Activated T-helper 17 cell treated with anti-CD3 and anti-CD28 coated beads, Interleukin-2, amount 50 U/mL, for 72 hours (primary cell): ENCODE measurements at places on chromosomes 7 and 10. TPM values are rescaled to one million over a fixed set of nuclear protein-coding genes. Genes with fewer than 3 reads are reported as not detected.

The DNAJC2 gene
- 44.0 TPM for total RNA-seq

- no peak for ATAC-seq
- no peaks in the 10 kb centered on the region for H3K36me3 ChIP-seq
- no peak overlapping the region for H3K27ac ChIP-seq
- peaks cover 6% of the 10 kb centered on the region for H3K27me3 ChIP-seq
- H3K4me1 ChIP-seq: no peaks in the 10 kb centered on the region
- H3K4me3 ChIP-seq: no peak overlapping the region
Measured at GRCh38 chr10:128865436-128866195, 601.4 kb upstream of the MGMT start.

DNA sequence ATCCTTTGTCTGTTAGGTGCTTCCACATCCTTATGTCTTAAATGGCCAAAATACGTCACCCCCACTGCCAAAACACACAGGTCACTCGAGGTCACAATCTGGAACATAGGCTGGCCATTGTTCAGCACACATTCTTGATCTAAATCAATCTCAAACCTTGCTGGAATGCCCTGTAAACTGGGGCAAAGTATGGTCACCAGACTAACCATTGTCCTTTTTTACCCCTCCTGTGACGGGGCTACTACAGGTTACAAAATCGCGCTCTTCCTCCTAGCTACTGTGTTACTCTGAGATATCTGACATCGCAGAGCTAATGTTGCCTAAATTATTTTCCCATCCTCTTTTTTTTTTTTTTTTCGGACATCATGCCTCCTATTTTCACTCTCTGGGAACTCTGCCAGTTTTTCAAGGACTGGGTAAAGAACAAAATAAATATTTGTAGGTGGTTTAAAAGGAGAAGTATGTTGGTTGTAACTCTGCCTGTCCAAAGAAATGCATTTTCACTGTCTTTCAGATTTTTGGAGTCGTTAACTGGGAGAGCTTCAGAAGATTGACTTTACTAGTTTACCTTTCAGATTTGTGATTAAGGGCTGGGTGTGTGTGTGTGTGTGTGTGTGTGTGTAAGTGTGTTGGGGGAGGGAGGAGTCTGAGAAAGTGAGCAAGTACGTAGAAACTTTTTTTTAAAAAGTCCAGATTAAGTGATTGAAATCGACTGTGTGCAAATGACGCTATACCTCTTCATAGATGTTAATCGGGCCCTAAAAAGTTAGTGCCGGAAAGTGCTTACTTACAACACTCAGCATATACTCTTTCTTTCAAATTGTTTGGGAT, 942 bp upstream of the KIAA1217 start:
- peak overlapping the region; percentile 75 for H3K4me3 ChIP-seq
- H3K4me1 ChIP-seq: peaks cover 5% of the 10 kb centered on the region
- H3K27ac ChIP-seq: peak overlapping the region; percentile 15
- H3K27me3 ChIP-seq: peaks cover 59% of the 10 kb centered on the region
- ATAC-seq: no peak

DNA sequence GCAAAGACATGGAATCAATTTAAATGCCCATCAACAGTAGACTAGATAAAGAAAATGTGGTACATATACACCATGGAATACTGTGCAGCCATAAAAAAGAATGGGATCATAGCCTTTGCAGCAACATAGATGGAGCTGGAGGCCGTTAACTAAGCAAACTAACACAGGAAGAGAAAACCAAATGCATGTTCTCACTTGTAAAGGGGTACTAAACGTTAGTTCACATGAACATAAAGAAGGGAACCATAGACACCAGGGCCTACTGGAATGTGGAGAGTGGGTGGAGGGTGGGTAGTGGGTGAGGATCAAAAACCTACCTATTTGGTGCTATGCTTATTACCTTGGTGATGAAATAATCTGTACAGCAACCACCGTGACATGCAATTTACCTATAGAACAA, 78.4 kb upstream of the GSDME start:
- no peak overlapping the region for H3K27ac ChIP-seq
- peaks cover 83% of the 10 kb centered on the region for H3K36me3 ChIP-seq
- ATAC-seq: no peak
- no peaks in the 10 kb centered on the region for H3K27me3 ChIP-seq
- no peak overlapping the region for H3K4me3 ChIP-seq
- peaks cover 28% of the 10 kb centered on the region for H3K4me1 ChIP-seq

GRCh38 chr7:100641463-100641859, at the start of gene TFR2:
TSS of gene TFR2 (minus strand) at chr7:100641552. CDS start at chr7:100641509, 43 bp downstream.
- peaks cover 4% of the 10 kb centered on the region for H3K27me3 ChIP-seq
- no peak within 1 kb of the TSS for H3K27ac ChIP-seq
- H3K36me3 ChIP-seq: peaks cover 4% of the 10 kb centered on the region
- no peaks in the 10 kb centered on the region for H3K4me1 ChIP-seq
- no peak within 1 kb of the TSS for H3K4me3 ChIP-seq

DNA sequence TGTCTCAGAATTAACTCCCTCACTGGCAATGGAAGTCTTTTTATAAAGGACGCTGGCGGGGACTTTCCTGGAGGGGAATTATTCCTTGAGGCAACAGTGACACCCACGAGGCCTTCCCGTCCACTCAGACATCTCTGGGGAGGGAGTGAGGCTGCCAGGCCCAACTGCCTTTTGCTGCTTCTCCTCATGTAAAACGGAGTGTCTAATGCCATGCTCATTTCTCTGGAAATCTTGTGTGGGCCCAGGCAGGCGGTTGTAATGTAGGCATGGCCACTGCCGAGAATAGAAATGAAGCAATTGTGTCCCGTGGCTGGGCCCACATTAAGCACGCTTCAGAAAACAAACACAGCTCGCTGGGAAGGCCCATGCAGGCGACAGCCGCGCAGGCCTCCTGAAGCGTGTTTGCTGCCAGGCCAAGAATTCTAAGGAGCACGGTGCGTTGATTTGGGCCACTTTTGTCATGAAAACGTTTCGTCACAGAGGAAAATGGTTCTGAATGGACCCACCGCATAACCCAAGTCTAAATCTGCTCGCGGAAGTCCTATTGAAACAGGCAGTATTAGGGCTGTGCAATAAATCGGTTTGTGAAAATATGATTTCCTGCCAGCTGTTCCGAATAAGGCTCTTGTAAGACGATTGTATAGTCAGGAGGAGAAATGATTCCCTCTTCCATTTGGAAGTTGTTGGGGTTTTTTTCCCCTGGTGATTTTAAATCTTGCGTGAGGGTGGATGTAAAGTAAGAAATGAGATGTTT, 104.2 kb upstream of the CHST15 start:
- no peak overlapping the region for H3K4me3 ChIP-seq
- H3K4me1 ChIP-seq: no peaks in the 10 kb centered on the region
- peaks cover 14% of the 10 kb centered on the region for H3K27me3 ChIP-seq
- no peak overlapping the region for H3K27ac ChIP-seq

DNA sequence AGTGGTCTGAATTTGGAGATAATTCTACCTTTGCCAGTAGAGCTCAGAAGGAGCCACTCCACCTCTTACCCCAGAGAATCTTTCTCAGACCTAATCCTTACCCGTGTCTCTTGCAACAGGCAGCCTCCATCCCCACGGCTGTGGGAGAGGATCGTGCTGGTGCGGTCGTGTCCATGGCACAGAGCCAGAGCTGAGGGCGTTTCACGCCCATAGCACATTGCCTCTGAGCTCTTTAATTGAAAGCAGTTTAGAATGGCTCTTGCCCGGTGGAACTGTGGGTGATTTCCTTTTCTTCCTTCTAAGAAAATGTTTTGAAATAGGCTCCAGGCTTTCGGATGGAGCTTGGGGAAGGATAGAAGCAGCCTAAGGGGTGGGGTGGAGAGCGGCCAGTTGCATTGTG, 41.5 kb downstream of the PRF1 start:
- H3K4me3 ChIP-seq: no peak overlapping the region
- H3K36me3 ChIP-seq: no peaks in the 10 kb centered on the region
- H3K27ac ChIP-seq: no peak overlapping the region
- H3K27me3 ChIP-seq: no peaks in the 10 kb centered on the region
- peaks cover 11% of the 10 kb centered on the region for H3K4me1 ChIP-seq

- H3K4me3 ChIP-seq: no peak overlapping the region
- no peaks in the 10 kb centered on the region for H3K27me3 ChIP-seq
- no peaks in the 10 kb centered on the region for H3K4me1 ChIP-seq
- no peak for ATAC-seq
- no peak overlapping the region for H3K27ac ChIP-seq
Measured at GRCh38 chr7:114356133-114356532, 58.5 kb upstream of the FOXP2 start.

- no peak overlapping the region for H3K4me3 ChIP-seq
- no peak overlapping the region for H3K27ac ChIP-seq
- ATAC-seq: no peak
- H3K36me3 ChIP-seq: no peaks in the 10 kb centered on the region
- no peaks in the 10 kb centered on the region for H3K4me1 ChIP-seq
- H3K27me3 ChIP-seq: peaks cover 7% of the 10 kb centered on the region
Measured at GRCh38 chr7:115731796-115732471, 298.6 kb downstream of the TFEC start.

DNA sequence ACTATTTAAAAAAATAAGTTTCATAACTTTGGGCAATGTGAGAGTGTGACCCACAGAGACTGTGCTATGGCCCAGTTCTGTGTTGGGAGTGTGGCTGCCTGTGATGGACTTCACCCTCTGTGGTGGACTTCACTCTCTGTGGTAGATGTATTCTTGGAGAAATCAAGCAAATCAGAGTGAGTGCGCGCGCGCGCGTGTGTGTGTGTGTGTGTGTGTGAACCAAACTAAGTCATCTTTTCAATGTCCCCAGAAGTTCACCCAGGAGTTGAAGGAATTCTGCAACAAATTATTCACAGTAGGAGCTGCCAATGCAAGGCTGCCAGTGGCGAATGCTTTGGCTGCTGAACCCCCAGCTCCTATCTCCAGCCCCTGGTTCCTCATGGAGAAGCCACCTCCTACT, 184.5 kb downstream of the ADAM12 start:
- no peaks in the 10 kb centered on the region for H3K27me3 ChIP-seq
- no peak overlapping the region for H3K27ac ChIP-seq
- no peak overlapping the region for H3K4me3 ChIP-seq
- peaks cover 6% of the 10 kb centered on the region for H3K4me1 ChIP-seq
